Stimulated activated CD8-positive, alpha-beta memory T cell treated with anti-CD3 and anti-CD28 coated beads, Interleukin-4, amount 100 ng/mL, for 1 hour (primary cell): ENCODE measurements at places on chromosomes 5 and 9.

DNA sequence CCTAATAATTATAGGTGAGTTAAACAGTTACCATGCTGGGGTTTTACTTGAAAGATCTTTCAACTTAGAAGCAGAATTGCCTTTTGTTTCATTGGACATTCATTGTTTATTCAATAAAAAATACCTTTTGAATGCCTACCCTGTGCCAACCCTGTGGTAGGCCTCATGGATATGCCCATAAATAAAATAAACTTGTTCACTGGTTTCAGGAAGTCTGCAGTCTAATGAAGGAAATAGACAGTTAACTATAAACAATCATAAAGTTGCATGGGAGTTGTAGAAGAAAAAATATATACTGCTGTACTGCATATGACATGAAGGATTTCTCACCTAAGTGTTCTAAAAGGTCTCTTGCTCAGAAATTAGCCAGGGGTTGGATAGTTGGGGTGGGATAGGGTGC is 5.3 kb upstream of the GPR21 start:
- no peak for DNase-seq

DNA sequence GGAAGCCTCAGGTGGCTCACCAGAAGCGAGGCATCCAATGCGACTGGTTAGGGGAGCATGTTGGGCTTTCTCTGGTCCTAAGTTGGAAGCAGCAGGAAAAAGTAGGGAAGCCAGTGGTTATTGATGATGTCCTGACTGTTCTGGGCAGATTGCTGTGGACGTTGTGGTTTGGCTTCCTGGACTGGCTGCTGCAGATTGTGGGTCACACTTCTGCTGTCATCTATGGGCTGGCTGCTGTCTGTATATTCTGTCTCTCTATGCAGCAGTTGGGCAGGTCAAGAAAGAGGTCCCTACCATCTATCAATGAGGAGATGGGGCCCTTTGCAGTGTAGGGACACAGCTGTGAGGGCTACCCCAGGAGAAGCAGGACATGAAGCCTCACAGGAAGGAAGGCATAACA is 13.5 kb upstream of the MARCHF6 start:
- DNase-seq = no peak

DNA sequence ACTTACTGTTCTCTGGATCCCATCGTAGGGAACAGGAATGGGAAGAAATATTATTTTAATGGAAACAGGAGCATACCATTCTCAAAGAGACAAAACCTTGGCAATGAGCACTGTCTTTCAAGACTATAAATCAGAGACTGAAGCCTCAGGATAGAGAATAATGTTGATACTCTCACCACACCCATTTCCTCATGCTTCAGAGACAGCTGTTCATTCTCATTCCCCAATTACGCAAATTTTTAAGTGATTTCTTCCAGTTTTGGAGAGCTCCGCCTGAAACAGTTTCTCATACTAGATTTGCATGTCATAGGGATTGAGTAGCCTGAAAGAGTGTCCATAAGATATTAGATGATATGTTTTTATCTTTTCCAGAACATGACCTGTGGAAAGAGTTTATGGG is 290.5 kb upstream of the RASA1 start:
- no peak for DNase-seq

GRCh38 chr5:56685503-56686217 is 129.7 kb upstream of the MAP3K1 start:
- no peak for DNase-seq

DNA sequence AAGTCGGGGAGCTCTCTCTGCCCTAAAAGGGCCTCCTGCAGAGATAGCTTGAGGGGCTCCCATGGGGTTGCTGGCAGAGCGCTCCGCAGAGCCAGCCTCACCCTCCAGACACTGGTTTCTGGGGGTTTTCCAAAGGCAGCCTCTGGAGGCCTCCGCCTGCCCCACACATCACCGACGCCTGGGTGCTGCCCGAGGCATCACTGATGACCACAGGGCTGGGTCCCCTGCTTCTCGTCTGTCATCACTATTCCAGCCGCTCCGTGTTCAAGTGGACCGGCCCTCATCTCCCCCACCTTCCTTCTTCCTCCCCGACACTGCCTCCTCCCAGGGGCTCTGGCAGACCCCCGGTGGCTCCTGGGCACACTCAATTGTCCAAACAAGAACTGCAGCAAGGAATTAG is 64.1 kb upstream of the IRX4 start:
- DNase-seq = no peak

- DNase-seq = no peak
These were observed 18.9 kb upstream of the ORM1 start for GRCh38 chr9:114303977-114304376.

- no peak for DNase-seq
These were observed 56.4 kb downstream of the KIF4B start for GRCh38 chr5:155069961-155070360.

DNA sequence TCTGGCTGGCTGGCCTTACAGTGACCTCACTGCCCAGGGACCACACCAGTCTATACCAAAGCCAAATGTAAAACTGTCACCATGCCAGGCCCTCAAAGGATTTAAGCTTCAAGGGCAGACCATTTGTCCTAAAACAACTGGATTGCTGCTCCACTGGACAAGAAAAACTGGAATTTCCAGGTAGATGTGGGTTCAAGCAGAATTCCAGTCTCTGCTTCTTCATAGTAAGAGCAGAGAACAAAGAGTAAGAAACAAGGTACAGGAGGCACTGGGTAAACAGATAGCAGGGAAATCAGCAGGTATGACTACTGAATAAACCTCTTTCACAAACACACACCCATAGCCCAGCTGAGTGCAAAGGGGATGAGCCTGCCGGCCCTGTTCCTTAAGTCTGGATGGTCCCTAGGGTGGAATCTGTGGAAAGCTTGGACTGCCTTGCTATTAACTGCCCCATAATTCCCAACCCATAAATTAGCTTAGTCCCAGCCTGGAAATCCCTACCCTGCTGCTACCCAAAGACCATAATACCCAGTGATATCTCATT is 5.5 kb downstream of the B4GALT1 start:
- DNase-seq = no peak

DNA sequence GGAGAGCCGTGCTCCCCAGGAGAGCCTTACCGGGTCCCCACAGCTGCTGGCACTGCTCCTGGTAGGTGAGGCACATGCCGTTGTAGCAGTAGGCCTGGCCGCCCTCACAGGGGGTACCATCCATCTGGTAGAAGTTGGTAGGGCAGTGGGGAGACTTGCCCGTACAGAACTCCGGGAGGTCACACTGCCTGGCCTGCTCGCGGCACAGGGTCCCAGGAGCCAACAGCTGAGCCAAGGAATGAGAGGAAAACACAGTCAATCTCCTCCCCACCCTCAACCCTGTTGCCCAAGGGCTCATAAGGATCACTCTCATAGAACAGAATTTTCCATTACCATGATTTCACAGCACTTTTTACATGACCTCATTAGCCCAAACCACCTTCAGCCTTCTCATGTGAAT is 36.9 kb downstream of the NIPAL4 start:
- DNase-seq = no peak
